ENCODE measurements at places on chromosomes 1 and 21.

DNA sequence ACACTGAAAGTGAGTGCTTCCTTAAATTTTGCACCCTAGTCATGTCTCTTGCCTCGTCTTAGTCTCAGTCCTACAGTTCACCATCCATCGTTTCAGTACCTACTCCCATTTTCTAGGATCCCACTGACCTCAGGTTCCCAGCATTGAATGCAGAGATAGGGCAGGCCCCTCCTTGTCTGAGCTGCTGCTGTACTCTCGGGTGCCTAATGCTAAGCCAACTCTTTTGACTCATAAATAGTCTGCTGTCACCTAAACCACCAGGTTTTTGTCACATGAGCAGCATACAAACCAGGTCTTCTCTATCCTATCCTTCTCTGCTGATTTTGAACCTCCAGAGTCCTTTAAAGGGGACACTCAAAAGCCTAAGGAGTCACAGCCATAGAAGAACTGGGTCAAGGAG is 3.0 kb downstream of the ARHGAP30 start:
- no peak for DNase-seq

DNA sequence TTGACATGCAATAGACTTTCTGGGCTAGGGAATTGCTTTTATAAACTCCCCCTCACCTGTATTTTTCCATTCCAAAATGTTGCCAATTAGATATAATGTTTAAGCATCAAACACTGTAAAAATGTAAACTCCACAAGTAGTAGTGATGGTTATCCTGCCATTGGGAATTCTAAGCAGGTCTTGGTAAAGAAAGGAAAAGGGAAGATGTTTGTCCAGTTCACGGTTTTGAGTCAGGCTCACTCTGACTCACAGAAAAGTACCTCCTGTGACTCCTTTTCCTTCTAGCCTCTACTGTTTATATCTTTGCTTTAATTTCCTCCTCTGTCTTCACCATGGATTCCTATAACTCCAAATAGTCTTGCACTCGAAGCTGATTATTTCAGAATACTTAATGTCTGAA is 19.0 kb upstream of the PTPN14 start:
- DNase-seq, result peak; percentile 56

- no peak for DNase-seq
Measured at GRCh38 chr1:46686255-46686654, 14.6 kb downstream of the TEX38 start.

GRCh38 chr1:11501491-11501897 is 22.5 kb downstream of the DISP3 start:
- DNase-seq, result no peak

- no peak for DNase-seq
Measured at GRCh38 chr1:229164836-229165735, 105.8 kb upstream of the RAB4A start.

DNA sequence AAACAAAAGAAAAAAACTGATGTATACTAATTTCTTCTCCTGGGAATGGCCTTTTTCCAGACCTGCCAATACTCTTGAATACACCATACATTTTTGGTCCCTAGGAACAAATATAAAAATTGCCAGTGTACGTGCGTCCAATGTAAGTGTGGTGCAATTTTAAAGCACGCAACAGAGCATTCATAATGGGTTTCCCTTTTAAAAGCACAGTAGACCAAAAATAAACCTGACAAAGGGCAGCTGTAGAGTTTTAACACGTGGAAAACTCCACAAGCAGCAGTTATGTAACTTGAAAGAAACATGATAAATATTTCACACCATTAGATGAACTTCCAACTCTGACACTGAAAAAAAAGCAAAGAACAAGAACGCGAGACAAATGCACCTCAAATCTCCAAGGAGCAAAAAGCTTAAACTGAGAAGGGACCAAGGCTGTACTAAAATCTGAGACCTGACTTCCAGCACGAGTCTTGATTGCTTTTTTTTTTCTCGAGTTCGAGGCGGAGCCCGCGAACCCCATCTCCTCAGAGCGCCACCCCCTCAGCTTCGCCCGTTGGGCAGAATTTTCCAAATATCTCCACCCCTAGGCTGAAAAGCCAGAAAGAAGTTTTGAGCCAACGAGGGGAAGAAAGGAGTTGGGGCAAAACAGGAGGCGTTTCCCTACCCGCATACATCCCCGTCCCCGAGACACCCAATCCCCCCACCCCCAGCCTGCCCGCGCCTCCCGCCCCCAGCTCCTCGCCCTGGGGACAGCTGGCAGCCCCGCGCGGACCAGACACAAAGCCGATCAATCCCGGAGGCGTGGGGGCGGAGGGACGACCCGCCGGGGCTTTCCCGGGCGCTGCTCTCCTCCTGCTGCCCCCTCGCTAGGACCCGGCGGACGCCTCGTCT is at the start of gene JAM2:
Gene JAM2 (plus strand): TSS at position 599 of the 891 bp plus-strand sequence. CDS start 564 bp downstream, outside the sequence.
- DNase-seq, result peak; percentile 7

DNA sequence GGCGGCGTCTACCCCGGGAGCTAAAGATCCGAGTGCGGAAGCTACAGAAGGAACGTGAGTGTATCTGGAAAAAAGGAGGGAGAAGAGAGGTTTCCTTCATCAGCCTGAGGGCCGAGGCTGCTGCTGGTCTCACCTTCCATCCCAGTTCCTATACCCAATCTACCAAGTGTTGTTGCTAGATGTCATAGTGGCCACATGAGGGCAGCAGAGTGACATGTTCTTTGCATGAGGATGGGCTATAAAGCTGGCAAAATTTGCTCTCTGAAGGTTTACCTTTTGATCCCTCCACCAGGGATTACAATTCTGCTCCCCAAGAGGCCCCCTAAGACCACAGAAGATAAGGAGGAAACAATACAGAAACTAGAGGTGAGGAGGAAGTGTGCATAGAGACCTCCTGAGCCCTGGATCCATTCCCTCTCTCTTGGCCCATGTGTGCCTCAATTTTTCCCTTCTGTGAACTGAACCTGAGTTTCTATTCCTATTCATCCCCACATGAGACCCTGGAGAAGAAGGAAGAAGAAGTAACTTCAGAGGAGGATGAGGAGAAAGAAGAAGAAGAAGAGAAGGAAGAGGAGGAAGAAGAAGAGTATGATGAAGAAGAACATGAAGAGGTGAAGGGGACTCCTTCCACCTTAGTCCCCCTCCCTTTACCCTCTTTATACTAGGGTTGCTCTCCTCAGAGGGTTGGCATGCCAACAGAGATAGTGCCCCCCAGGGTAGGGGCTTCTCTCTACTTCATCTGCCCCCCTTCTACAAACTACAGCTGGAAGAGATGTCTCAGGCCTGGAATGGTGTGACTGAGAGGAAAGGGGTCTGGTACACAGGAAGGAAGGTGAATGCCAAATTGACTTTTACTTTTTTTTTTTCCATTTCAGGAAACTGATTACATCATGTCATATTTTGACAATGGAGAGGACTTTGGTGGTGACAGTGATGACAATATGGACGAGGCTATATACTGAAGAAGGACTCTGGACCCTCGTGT is 13.3 kb downstream of the POLR3GL start:
- peak; percentile 70 for DNase-seq

DNA sequence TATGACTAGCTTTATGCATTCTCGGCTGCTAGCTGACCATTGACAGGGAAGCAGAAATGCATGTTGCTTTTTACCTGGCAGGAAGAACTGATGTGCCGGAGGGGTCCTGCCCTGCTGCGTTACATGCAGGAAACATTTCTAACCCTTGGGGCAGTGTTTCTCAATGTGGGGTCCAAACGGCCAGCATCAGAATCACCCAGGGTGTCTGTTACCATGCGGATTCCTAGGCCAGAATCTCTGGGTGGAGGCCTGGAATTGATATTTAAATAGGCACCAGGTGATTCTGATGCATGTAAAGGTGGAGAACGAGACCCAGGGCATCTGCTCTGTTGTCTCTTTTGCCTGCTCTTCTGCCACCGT is 182.7 kb downstream of the PCP4 start:
- no peak for DNase-seq

DNA sequence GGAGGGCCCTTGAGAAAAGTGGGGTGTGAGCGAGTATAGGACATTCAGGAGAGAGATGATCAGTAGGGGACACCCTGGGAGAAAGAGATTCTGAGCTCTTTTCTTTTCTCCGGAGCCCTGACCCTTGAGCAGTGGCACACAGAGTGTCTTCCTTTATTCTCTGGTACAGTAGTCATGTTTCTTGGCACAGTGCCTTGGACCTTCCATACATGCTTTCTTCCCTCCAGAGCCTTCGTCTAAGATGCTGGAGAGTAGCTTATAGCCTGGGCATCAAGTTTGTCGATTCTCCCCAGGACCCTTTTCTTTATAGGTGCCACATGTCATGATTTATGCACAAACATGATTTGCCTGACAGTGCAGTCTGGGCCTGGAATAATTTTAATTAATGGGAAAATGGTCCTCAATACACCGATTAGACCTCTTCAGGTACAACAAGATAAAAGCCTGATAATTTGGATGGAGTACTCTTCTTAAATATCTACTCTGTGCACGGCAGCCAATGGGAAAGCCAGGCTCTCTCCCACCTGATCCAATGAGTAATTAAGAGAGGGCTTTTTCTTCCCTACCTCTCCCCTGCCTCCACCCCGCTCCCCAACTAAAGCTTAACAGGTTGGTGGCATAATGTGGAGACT is at the start of gene TBX19:
Gene TBX19 (plus strand): TSS at position 582 of the 632 bp plus-strand sequence. CDS start 214 bp downstream, outside the sequence.
- DNase-seq, result no peak

- no peak for DNase-seq
Measured at GRCh38 chr1:30744060-30744756, 13.4 kb downstream of the LAPTM5 start.

DNA sequence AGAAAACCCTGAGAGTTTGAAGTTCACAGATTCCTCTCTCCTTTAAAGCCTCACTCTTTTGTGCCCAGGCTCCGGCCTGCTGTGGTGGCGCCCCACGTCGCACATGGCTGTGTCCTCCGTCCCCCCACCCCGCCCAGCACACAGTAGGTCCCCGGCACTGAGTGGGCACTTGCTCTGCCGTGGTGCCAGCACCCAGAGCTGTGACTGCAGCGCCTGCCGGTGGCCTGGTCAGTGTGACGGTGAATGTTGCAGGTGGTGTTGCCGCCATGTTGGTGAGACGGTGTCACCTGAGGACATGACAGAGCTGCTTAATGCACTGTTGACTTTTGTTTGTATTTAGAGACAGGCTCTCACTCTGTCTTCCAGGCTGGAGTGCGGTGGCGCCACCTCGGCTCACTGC is 3.4 kb downstream of the ATAD3C start:
- DNase-seq, result no peak

- DNase-seq, result no peak
Measured at GRCh38 chr1:208653426-208653825, 409.2 kb upstream of the PLXNA2 start.

DNA sequence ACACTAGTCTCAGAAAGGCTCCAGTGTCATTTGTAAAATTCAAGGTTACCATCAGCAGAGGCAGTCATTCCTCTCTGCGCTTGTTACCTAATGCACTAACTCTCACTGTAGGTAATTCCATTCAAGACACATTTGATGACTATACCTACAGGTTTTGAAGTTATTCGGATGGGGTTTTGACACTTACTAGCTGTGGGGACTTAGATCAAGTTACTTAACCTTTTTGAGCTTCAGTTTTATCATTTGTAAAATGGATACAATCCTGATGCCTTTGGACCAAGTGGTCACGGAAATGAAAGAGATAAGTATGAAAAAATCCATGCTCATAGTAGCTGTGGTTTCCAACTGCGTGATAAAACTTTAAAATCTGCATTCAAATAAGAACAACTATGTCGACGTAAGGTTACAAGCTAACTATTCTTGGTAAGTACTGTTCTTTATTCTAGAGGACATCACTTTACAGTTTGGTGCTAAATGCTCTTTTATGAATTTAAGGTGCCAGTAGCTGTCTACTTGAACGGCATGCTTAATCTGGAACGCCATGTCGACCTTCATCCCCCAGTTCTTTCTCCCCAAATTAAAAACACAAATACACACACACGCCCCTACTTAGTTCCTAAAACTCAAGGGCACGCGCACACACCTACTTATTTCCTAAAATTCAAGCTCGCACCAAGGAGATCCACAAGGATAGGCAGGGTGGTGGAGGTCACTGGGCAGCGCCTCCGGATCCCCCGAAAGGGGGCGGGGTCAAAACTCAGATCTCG is 550 bp upstream of the NFYC start:
- DNase-seq, result no peak

DNA sequence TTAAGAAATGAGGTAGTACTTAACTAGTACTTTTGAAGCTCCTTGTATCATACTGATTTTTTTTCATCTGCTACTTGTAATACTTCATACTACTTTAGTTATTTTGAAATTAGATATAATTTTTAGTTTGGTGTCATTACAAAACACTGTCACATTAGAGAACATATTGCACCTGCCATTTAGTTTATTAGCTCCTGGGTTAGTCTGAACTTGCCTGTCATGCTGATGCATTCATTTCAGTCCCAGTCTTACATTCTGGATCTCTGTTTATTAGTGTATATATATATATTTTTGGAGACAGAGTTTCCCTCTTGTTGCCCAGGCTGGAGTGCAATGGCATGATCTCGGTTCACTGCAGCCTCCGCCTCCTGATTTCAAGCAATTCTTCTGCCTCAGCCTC is 50.3 kb downstream of the DYRK1A start:
- no peak for DNase-seq
